ENCODE measurements at places on chromosomes 7 and 10.

DNA sequence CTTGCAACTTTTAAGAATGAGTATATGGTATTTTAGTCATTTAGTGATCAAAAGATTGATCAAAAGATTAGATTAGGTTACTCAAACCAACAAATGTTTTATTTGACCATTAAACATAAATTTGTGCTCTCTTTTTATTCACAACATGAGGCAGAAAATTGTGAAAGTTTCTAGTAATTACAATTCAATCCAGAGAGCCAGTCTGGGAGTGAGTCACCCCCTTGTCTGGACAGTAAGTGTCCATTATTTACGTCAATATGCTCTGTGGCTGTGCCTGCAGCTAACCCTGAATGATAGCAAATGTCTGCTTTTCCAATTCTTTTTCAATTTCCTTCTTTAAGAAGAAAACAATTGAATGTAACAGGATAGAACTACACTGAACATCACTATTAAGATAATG lies 27.9 kb downstream of the GNG11 start:
- DNase-seq: no peak

DNA sequence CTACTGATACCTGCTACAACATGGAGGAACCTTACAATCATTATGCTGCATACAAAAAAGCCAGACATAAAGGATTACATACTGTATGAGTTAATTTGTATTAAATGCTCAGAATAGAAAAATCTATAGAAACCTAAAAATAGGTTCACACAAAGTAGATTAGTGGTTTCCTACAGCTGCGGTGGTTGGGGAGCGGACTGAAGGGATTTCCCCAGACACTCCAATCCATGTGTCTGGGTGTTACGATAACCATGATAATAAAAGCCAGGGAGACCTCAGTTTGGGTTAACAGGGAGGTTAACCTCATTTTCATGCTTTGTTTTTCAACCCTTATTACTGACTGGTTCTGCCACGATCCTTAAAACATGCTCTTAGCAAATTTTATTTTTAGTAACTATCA lies 355.9 kb downstream of the KCNMA1 start:
- no peak for DNase-seq

DNA sequence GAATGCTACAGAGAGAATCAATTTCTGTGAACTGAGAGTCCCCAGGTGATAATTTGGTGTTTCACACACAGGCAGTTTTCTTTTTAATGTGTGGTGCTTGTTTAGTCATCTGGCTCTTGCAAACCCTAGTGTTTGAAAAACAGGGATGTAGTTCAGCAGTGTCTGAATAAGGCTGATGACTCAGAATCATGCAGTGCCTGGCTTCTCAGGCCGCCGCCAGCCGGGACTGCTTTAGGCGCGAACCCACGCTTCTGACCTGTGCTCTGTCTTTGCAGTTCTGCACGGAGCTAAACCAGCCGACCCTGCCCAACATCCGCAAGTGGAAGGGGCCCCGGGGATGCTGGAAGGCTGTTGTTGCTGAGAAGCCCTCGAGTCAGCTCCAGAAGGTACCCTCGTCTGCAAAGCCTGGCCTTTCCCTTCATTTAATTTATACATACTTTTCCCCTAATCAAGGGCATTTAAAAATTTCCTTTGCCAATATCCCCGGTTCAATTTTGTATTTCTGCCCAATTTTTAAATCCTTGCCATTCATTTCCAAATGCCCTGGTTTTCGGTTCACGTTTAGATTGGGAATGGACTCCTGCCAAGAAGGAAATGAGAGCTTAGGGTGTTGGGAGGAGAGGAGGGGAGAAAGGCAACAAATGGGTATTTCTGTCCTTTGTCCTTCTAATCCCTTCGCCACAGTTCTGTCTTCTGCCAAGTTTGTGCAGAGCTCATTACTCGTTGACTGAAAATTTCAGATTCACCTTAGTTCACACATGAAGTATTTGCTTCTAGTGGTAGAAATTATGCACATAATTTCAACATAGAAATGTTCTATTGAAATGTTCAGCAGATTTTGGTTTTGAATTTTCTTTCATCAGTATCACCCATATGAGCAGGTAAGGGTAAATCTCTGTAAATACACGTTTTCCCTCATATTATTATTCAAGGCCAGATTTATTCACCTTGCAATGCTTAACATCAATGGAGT lies 108.5 kb upstream of the ANLN start:
- DNase-seq: peak; percentile 45

DNA sequence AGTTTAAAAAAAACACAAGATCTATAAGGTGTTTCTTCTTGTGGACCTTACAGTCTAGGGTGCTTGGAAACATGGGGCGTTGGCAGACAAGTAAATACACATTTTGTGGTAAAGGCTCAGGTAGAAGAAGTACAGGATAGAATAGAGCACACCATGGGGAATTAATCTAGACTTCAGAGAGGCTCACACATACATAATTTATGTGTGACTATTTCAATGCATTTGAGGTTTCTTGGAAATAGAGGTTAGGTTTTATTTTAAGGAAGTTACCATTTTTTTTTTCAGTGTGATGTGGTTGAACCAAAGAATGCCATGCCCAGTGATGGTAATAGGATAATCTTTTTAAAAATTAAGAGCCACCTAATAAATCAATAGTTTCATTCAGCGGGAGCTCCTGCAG lies 12.8 kb downstream of the CFTR start:
- no peak for DNase-seq

- DNase-seq: peak; percentile 7
Measured at GRCh38 chr10:26407406-26407969, 30.7 kb upstream of the APBB1IP start.

GRCh38 chr10:62626817-62627216 lies 177.7 kb upstream of the ADO start:
- DNase-seq: no peak

- DNase-seq: no peak
Measured at GRCh38 chr7:86950360-86950759, 109.1 kb downstream of the ELAPOR2 start.

DNA sequence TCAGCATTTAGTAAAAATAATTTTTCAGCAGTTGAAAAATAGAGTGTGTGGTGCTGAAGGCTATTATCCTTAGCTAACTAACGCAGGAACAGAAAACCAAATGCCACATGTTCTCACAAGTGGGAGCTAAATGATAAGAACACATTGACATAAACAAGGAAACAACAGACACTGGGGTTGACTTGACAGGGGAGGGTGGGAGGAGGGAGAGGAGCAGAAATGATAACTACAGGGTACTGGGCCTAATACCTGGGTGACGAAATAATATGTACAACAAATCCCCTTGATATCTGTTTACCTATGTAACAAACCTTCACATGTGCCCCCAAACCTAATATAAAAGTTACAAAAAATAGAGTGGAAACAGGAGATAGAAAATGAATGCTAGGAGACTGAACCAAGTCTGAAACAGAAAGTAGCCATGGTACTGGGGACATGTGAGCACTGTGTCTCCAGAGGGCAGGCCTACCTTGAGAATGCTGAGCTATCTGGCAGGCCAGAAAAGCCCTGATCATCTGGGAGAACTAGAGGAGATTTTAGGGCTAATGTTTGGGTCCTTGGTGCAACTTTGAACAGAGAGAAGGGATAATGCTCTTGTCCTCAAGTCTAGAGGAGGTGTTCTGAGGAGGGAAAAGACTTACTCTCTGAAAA lies 4.7 kb upstream of the EFCAB10 start:
- DNase-seq: no peak

DNA sequence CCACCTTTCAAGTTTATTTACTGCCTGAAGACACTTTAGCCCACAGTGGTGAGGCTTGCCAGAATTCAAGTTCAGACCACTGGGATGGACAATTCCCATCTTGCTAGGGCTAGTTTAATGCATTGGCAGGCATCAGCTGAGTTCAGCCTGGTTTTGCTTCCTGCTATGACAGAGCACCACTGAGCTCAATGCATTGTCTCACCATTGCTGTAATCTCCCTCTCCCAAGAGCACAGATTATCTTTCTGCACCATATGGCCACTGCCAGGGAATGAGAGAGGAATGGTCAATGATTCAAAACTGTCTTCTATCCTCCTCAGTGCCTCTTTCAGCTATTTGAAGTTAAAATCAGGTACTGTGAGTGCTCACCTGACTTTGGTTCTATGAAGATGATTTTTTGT lies 160.8 kb downstream of the XPNPEP1 start:
- DNase-seq: no peak

DNA sequence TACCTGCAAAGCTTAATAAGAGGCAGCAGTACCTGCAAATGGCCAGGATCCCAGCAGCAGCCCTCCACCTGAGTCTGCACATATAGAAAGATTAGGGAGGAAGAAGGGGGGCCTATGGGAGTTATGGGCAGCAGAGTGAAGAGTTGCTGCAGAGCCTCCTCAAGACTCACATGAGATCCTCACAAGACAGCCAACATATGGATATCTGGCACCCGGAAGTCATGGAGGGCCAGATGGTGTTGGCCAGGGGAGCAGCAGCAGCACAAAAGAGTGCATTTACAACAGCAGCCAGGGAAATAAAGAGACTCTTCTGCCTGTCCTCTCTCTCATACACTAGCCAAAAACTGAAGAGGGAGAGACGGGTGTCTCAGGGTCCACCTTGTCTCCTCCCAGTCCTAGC lies 4.0 kb upstream of the TAS2R40 start:
- DNase-seq: no peak

GRCh38 chr7:82384051-82384464 lies 59.5 kb downstream of the CACNA2D1 start:
- no peak for DNase-seq

DNA sequence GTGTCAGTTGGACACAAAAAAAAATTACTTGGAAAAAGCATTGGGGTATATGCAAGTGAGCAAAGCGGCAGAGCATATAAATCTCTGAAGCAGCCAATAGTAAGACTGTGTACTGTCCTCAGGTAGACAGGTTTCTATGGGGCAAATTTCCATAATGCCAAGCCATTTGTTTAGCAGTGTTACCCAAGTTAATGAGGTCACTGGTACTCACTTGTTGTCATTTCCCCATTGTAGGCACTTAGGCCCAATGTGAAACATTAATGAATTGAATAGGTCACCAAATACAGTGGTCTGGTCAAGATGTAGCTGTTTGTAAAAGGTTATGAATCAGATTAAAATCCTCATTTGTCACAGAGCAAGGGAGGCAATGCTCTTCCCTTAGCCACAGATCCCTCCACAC lies 27.5 kb downstream of the HOXA1 start:
- DNase-seq: no peak

Measured in HL-60 (cell line).